Natural killer cell (primary cell): ENCODE measurements at places on chromosomes 5 and 9. TPM values are rescaled to one million over a fixed set of nuclear protein-coding genes. Genes with fewer than 3 reads are reported as not detected.
A peak's percentile ranks its signal among the peaks of the same experiment; 100 is the strongest.

- no peak for DNase-seq
Observed at GRCh38 chr5:949815-950560, 57.3 kb downstream of the TRIP13 start.

GRCh38 chr5:61329550-61330128, 2.4 kb upstream of the ZSWIM6 start:
- DNase-seq = peak; percentile 36

DNA sequence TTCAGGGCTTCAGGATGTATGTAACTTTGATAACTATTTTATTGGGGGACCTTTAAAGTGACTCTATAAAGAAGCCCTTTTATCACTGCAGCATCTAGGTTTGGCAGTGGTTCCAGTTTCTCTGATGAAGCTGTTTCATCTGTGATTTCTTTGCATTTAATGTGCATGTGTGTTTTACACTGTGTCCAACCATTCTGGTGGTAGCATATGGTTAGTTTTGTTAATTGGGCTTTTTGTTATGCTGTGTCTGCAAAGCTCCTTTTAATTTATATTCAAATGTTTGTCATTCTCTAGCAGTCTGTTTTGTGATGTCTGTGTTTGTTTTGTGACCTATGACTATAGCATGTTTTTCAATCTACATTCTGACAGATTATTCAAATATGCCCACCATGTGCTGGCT, 294.8 kb downstream of the DNAH5 start:
- DNase-seq = no peak

DNA sequence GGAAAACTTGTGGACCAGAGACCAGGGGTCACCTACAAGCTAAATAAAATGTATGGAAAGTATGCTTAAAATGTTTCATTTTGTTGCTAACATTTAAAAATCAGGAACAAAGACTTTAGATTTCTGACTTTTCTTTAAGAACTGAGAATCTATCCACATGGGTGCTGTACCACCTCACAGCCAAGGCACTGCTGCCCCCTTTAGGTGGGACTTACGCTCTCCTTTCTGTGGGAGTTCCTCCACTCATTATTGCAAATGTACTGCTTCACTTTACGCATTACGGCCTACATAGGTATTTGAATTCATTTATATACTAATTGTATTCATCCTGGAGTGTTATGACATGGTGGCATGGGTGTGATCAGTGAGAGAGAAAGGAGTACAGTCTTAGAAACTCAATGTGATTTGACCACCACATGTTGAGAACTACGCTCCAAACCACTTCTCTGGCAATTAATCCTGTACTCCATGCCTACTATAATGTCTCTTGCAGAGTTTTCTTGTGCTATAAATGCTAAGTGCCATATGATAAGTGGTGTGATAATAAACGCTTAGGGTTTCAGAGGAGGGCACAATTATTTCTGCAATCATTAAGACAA, 24.7 kb upstream of the CETN3 start:
- DNase-seq = peak; percentile 66

- DNase-seq = no peak
Observed at GRCh38 chr5:123285122-123286023, 137.8 kb downstream of the CEP120 start.

The SLC31A2 gene
- total RNA-seq = 4.9 TPM

The EDIL3 gene
- total RNA-seq = not detected

The BSPRY gene
- total RNA-seq = 4.3 TPM

The DMRT3 gene
- total RNA-seq = not detected
